Fibroblast of lung (primary cell): ENCODE measurements at places on chromosomes 5 and 9.

DNA sequence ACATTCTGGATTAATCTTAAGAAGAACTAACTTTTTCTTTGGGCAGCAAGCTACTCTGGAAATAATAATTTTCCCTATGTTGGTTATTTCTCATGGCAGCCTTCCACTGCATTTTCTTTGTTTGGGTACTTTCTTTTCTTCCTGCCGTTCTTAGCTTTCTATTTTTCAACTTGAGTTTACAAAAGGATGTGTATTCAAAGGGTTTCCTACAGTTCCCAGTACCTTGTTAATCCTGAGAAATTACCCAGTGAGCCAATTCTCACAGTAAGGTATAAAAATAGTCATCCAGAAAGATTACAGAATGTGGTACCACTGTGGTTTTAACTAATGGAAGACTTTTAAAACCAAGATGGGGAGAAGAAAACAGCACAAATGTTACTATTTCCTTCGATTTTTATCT is 20.2 kb downstream of the GPR21 start:
- DNase-seq, result no peak

GRCh38 chr5:9288234-9288633 is 257.6 kb downstream of the SEMA5A start:
- DNase-seq, result no peak

DNA sequence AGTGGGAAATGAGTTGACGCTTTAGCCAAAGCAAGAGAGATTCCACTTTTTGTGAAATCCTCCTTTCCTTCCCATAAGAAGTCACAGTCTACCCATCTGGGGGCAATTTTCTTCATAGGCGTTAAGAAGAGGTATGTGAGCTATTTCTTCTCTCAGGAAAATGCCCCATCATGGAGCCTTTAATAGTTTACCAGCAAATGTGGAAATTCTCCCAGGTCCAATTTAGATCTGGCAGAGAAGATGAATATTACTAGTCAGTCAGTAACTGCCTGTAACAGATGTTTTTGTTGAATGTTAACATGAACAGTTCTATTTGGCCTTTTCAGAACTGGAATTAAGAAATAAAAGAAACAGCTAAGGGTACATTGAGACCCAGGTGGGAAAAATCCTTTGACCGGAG is 156.4 kb upstream of the RFX3 start:
- DNase-seq, result no peak

DNA sequence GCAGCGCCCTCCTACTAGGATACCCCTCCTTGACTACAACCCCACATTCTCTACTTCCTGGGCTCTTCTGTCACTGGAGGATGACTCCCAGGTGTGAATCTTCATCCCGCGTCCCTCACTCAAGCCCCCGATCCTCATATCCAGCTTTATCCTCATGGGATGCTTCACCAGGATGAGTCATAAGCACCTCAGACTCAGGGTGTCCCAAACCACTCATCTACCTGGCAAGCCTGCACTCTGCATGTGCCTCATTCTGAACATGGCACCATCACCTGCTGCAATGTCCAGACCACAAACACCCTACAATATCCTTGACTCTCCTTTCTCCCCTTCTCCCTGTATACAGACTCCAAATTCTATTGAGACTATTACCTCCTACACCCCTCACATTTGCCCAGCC is 1.5 kb upstream of the TGFBI start:
- no peak for DNase-seq

- no peak for DNase-seq
These were observed 441.0 kb downstream of the TLE4 start for GRCh38 chr9:80012557-80013330.

GRCh38 chr9:7154003-7154619 is 396.3 kb downstream of the KDM4C start:
- DNase-seq, result no peak

- no peak for DNase-seq
These were observed 149.7 kb downstream of the TRPM3 start for GRCh38 chr9:70971723-70972122.

DNA sequence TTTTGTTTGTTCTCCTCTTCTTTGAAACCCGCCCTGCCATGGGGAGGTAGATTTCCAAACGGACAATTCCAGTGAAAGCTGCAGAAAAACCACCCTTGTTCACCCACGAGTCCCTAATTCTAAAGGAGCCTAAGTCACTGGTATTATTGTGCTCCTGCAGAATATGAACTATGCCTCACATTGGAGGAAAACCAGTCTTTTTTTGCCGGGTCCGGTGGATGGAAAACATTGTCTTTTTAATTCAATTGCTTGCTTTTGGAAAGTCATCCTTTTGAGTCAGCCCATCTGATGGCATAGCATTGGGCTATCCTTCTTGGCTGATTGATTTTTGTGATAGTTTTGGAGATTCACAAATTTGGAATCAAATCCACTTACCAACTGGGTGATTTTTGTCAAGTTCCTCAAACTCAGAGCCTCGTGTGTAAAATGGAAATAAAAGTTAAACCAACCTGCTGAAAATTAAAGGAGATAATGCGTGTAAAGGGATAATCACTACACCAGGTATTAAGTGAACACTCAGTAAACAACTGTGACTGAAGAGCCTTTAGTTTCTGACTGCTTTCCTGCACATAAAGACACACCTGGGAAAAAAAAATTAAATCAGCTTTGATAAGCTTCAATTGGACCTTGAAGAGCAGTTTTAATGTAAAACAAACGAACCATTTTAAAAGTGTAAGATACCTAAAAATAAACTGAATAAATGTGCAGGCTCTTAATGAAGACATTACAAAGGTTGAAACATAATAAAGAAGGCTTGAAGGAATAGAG is 780 bp upstream of the CCNJL start:
- no peak for DNase-seq

GRCh38 chr5:66904189-66904588 is 292.4 kb downstream of the CD180 start:
- DNase-seq, result no peak

DNA sequence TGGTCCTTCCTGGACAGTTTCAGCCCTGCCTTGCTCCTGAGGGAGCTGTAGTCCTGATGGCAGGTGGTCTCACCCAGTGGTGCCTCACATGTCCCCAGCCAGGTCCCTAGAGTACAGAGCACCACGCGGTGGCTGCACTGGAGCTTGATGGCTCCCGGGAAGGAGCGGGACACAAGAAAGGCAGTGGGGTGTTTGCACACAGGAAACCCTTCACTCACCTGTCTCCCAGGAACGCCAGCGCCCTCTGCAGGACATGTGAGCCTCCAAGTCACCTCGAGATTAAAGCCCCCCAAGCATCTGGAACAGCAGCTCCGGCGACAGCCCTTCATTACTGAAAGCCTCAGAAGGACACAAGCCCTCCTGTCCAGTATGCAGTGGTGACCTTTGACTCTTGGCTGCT is 19.9 kb upstream of the TMEM250 start:
- DNase-seq, result peak; percentile 4

GRCh38 chr5:147711019-147711418 is 71.5 kb downstream of the JAKMIP2 start:
- no peak for DNase-seq

DNA sequence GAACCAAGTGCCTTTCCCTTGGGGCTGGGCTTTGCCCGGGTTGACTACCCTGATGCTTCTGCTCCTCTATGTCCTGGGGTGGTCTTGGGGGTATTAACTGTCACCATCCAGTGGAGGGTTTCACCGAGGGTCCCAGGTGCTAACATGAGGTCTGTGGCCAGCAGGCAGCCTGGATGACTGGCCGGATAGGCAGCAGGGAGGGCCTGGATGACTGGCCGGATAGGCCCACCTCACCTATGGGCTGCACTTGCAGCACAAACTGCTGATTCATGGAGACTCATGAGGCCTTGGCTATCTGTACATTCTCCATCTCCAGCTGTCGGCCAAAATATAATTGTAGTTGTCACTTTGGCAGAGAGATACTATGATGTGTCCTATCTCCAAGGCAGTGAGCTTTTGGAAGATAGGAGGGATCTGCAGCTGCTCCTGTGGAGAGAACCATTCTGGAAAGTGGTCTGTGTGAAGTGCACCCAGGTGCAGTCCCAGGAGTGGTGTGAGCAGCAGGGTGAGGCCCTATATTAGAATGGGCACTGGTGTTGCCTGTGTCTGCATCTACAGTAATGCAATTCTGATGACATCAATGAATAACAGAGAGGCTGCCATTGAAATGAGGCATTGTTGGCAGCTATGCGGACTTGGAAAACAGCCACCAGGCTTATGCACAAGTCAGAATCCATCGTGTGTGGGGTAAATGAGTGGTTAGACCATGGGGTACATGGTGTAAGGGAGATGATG is 26.3 kb upstream of the CDKN2AIPNL start:
- DNase-seq, result peak; percentile 86

- peak; percentile 83 for DNase-seq
These were observed 42.7 kb upstream of the IL17B start for GRCh38 chr5:149421834-149422233.

- DNase-seq, result peak; percentile 59
These were observed 204.5 kb downstream of the FBXL7 start for GRCh38 chr5:15704397-15704947.

- DNase-seq, result peak; percentile 55
These were observed 279.2 kb upstream of the ZNF462 start for GRCh38 chr9:106583751-106584150.

DNA sequence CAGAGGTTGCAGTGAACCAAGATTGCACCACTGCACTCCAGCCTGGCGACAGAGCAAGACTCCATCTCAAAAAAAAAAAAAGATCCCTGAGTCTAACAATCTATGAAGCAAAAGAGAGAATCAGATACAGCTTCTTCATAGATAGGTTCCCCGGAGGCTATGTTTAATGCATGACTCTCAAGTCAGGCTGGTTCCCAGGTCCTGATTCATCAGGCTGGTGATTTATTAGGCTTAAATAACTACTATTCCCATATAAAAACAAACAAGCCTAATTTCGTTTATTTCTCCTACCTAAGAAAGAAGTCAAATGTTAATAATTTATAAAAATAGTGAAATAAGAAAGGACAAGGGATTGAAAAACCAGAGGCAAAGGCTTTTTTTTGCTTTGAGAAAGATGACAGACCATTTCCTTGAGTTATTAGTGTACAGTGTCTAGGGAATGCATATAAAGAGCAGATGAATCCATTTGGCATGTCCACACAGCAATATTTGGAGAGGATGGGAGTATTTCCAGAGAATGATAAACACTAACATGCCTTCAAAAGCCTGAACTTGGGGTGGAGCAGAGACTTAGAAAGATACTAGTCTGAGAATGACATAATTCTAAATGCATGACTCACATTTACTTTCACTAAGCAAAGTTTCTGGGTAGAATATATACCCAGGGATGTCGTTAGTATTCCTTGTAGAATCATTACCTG is 115.3 kb downstream of the NREP start:
- peak; percentile 71 for DNase-seq

GRCh38 chr9:16484744-16485143 is 385.7 kb downstream of the BNC2 start:
- DNase-seq, result peak; percentile 20
